Stomach (tissue), 19 donors: ENCODE measurements at places on chromosomes 4 and X. TPM values are rescaled to one million over a fixed set of nuclear protein-coding genes. Genes with fewer than 3 reads are reported as not detected.

Gene YY2
- total RNA-seq = not detected

Gene RIBC1
- not detected for total RNA-seq

Gene BRCC3
- 0.87 TPM for total RNA-seq

Gene EFHC2
- 8.0 TPM for total RNA-seq

DNA sequence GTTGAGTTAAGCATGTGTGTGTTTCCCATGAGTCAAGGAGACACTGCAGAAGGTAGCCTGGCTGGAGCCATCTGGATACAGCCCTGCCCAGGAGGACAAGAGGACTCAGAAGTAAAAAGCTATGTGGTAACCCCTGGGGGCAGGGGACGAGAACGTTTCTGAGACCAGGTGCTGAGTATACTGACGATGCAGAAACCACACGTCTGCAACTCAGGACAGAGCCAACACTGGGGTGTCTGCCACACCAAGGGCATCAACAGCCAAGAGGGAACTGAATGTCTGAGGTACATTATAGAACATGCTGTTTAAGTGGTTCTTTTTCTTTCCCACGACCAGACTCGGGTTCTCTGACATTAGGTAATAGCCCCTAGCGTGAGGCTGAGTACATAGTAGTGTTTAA is 94.1 kb upstream of the GPR34 start:
- no peak overlapping the region for H3K27ac ChIP-seq
- no peaks in the 10 kb centered on the region for H3K4me1 ChIP-seq
- DNase-seq = no peak
- no peaks in the 10 kb centered on the region for H3K27me3 ChIP-seq
- no peaks in the 10 kb centered on the region for H3K36me3 ChIP-seq

- no peak overlapping the region for H3K4me3 ChIP-seq
- peaks cover 6% of the 10 kb centered on the region for H3K4me1 ChIP-seq
- no peak for DNase-seq
- H3K27me3 ChIP-seq = no peaks in the 10 kb centered on the region
- H3K27ac ChIP-seq = no peak overlapping the region
These were observed 45.1 kb downstream of the RHOH start for GRCh38 chr4:40241941-40242340.

DNA sequence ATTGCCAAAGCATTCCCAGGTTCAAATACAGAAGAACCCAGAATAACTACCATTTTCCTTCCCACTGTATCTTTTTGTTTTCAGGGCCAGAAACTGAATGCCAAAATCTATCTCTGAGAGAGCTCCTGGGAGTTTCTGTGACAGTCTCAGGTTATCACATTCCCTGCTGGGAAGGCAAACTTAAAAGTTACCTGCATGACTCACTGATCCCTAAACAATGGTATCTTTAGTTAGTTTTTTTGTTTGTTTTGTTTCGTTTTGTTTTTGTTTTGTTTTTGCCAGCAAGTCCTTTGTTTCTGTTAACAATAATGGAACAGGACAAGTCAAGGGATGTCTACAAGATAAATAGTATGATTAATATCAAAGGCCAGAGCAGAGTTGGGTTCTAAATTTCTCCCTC is 34.3 kb downstream of the PAPSS1 start:
- H3K27ac ChIP-seq = peak overlapping the region; percentile 31
- peaks cover 62% of the 10 kb centered on the region for H3K4me1 ChIP-seq
- no peak overlapping the region for H3K4me3 ChIP-seq
- H3K27me3 ChIP-seq = no peaks in the 10 kb centered on the region
- peaks cover 37% of the 10 kb centered on the region for H3K36me3 ChIP-seq
- no peak for DNase-seq

DNA sequence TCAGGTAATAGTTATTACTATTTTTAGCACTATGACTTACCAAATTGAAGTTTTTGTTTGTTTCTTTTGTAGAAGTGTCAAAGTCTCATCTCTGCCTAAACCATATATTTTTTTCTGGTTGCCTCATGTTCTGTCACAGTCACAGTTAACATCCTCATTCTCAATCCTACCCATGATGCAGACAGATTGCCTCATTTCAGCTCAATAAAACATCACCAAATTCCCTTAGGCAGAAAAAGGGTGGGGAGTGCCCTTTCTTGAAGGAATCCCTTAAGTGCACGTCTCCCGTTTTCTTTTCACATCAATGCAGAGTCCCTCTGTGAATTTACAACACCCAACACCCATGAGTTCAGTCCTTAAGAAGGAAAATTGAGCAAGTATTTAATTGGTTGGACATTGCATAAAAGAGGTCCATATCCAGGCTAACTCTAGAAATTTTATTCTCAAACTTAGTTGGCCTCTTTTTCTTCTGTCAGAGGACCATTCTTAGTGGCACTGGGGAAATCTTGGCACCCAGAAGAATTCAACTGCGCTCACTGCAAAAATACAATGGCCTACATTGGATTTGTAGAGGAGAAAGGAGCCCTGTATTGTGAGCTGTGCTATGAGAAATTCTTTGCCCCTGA is 103.7 kb upstream of the BMPR1B start:
- no peak for DNase-seq
- H3K27me3 ChIP-seq = no peaks in the 10 kb centered on the region
- no peaks in the 10 kb centered on the region for H3K36me3 ChIP-seq

GRCh38 chr4:140812916-140813315 is 56.7 kb upstream of the TBC1D9 start:
- no peak for DNase-seq
- no peaks in the 10 kb centered on the region for H3K36me3 ChIP-seq
- no peaks in the 10 kb centered on the region for H3K27me3 ChIP-seq
- H3K4me1 ChIP-seq = no peaks in the 10 kb centered on the region
- H3K27ac ChIP-seq = no peak overlapping the region

GRCh38 chr4:127445471-127445870 is 187.3 kb upstream of the INTU start:
- H3K4me3 ChIP-seq = no peak overlapping the region
- H3K27me3 ChIP-seq = no peaks in the 10 kb centered on the region
- peak; percentile 20 for DNase-seq

- H3K4me3 ChIP-seq = no peak overlapping the region
- H3K36me3 ChIP-seq = no peaks in the 10 kb centered on the region
- H3K27me3 ChIP-seq = no peaks in the 10 kb centered on the region
- H3K27ac ChIP-seq = no peak overlapping the region
- no peak for DNase-seq
These were observed 22.9 kb downstream of the SHROOM3 start for GRCh38 chr4:76457885-76458284.

GRCh38 chr4:152747444-152747843 is 32.1 kb downstream of the TIGD4 start:
- H3K27me3 ChIP-seq = no peaks in the 10 kb centered on the region
- no peak for DNase-seq
- no peaks in the 10 kb centered on the region for H3K4me1 ChIP-seq
- no peak overlapping the region for H3K27ac ChIP-seq

DNA sequence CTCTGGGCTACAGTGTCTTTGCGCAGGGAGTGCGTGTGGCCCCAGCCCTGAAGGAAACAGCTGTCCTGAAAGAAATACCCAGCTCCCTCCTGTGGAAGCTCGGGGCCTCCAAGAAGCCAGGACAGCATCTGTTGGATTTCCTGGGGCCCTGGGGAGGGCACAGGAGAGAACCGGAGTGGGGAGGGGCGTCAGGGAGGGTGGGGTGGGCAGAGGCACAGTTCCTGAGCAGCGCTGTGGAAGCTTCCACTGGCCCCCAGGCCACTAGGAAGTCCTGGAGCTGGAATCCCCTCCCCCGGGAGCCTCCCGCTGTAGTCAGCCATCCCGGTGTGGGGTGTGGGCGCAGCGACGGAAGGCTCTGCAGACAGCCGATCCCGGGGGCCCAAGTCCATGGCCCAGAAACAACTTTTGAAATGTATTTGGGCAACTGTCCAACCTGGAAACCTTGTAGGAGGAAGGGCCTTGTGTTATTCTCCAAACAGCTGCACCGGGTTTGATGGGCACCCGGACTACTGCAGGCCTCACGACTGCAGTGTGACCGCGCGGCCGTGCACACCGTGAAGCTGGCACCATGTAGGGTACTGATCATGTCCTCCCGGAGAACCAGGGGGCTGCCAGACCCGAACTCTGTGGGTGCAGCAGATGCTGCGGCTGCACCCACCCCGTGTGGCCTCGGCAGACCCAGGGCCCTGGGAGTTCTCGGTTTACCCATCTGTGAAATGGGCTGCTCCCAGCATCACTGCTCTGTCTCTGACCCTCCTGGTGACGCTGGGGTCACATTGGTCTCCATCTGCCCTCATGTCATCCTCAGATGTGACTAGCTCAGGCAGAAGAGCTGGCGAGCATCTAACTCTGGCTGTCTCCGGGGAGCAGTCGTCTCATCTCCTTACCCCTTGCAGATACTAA is 68.5 kb upstream of the HMX1 start:
- H3K4me3 ChIP-seq = no peak overlapping the region
- H3K27me3 ChIP-seq = peaks cover 34% of the 10 kb centered on the region
- no peaks in the 10 kb centered on the region for H3K36me3 ChIP-seq
- no peaks in the 10 kb centered on the region for H3K4me1 ChIP-seq

GRCh38 chrX:139448996-139449395 is 81.5 kb upstream of the F9 start:
- H3K27ac ChIP-seq = no peak overlapping the region
- no peak for DNase-seq
- no peaks in the 10 kb centered on the region for H3K36me3 ChIP-seq
- H3K27me3 ChIP-seq = no peaks in the 10 kb centered on the region
- H3K4me1 ChIP-seq = no peaks in the 10 kb centered on the region

DNA sequence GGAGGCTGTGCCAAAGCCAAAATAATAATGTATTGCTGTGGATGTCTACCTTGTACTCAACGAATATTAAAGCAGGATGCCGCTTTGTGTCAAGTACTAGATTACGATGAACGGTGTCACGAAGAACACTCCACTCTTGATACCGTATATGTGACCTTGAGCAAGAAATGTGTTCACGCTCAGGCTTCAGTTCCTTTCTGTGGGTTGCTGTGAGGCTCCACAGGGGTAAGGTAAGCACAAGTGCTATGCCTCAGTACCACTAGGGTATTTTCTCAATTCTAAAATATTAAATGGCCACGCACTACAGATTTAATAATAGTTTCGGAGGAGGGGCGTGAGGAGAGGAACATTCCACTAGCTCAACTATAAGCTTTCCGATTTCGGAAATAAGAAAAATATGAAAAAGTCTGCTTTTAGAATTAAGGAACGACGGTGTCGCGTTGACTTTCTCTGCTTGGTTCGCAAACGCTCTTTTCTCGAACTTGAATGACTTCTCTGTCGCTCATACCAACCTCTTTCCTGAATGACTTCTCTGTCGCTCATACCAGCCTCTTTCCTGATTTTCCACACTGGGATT is 607 bp upstream of the SCOC start:
- no peak for DNase-seq
- H3K4me1 ChIP-seq = peaks cover 17% of the 10 kb centered on the region
- H3K36me3 ChIP-seq = no peaks in the 10 kb centered on the region
- H3K27me3 ChIP-seq = no peaks in the 10 kb centered on the region
- peak overlapping the region; percentile 69 for H3K27ac ChIP-seq

DNA sequence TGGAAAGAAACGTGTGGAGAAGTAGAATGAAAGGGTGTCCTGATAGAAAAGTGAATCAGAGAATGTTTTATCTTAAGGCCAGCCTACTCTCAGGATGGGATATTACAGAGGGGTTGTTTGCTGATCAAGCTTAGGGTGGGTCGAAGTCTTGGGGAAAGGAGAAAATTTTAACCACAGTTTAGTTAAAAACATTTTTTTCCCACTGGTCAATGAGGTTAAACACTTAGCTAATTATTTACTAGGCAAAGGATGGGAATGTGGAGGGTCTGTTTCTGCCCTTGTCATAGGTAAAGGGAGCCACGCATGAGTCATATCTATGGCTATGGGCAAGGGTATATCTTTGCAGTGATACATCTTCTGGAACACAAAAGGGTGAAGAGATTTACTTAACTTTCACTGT is 16.1 kb upstream of the SULT1E1 start:
- no peaks in the 10 kb centered on the region for H3K27me3 ChIP-seq
- H3K4me1 ChIP-seq = peaks cover 4% of the 10 kb centered on the region
- H3K27ac ChIP-seq = no peak overlapping the region
- no peak for DNase-seq
- no peaks in the 10 kb centered on the region for H3K36me3 ChIP-seq

DNA sequence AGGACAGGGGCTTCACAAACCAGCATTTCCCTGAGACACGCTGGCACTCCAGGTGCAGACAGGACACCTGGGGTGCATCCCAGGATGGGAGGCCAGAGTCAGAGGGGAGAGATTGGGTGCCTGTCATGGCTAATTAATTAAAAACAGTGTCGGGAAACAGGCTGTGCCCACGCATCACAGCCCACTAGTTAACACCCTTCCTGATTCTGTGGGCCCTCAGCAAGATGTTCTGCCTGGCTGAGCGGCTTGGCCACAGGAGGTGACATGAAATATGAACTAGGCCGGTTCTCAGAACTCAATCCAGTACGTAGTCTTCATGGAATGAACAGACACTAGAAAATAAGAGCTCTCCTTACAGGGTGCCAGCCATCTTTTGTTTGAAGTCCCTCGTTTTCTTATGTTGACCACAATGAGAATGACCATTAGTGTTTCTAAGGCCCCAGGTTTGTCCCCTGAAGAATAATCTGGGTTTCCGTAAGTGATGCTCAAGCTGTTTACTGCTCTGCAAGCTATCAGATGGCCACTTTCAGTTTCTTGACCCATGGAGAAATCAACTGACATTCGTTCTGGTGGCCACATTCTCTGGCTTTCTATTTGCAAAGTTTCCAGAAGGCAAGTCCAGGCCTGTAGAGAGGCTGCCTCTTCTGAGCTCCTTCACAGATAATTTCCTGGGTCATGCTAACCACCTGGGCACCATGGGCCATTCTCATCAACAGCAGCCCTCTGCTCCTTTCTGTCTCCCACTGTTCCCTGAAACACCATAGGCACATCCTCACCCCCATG is 72.3 kb downstream of the SLC34A2 start:
- H3K27me3 ChIP-seq = no peaks in the 10 kb centered on the region
- H3K4me1 ChIP-seq = no peaks in the 10 kb centered on the region
- H3K27ac ChIP-seq = no peak overlapping the region
- no peaks in the 10 kb centered on the region for H3K36me3 ChIP-seq
- H3K4me3 ChIP-seq = no peak overlapping the region
- no peak for DNase-seq

- no peak for DNase-seq
- no peak overlapping the region for H3K27ac ChIP-seq
- no peak overlapping the region for H3K4me3 ChIP-seq
- H3K36me3 ChIP-seq = no peaks in the 10 kb centered on the region
- H3K27me3 ChIP-seq = no peaks in the 10 kb centered on the region
These were observed 68.1 kb downstream of the FHDC1 start for GRCh38 chr4:153004081-153004850.

DNA sequence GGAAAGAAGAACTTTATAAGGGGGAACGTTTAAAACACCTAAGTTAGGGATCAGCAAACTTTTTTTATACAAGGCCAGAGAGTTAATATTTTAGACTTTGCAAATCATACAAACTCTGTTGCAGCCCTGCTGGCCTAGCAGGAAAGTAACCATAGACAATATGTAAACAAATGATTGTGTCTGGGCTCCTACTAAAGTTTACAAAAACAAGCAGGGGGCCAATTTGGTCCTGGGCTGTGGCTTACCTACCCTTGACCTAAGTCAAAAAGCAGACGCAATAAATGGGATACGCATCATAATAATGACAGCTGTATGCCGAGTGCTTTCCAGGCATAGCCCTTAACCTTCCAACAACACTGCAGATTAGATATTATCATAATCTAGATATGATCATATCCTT is 4.9 kb downstream of the TASL start:
- no peaks in the 10 kb centered on the region for H3K4me1 ChIP-seq
- H3K27ac ChIP-seq = no peak overlapping the region
- no peak overlapping the region for H3K4me3 ChIP-seq
- no peaks in the 10 kb centered on the region for H3K36me3 ChIP-seq
